Stimulated activated CD4-positive, alpha-beta T cell treated with anti-CD3 and anti-CD28 coated beads, Interleukin-2, amount 100 ng/mL, for 24 hours (primary cell): ENCODE measurements at places on chromosomes 5 and 9.

DNA sequence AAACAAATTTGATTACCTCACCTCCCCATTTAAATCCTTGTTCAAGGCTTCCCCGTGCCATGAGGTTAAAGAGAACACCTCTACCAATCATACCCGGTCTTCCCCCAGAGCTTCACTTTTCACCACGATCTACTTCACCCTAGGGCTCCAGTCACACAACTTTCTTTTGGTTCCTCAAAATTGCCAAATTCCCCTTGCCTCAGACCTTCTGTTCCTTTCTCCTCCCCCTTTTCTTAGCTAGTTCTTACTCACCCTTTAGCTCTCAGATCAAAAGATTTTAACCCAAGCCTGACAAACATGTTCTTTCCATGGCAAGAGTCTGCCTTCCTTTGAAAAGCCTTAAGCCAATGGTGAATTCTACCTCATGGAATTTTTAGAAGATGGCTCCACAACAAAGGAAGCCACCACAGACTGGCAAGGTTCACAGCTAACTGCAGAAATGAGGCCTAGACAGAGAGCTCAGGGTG, 56.7 kb downstream of the MAPKAP1 start:
- DNase-seq = peak; percentile 37

DNA sequence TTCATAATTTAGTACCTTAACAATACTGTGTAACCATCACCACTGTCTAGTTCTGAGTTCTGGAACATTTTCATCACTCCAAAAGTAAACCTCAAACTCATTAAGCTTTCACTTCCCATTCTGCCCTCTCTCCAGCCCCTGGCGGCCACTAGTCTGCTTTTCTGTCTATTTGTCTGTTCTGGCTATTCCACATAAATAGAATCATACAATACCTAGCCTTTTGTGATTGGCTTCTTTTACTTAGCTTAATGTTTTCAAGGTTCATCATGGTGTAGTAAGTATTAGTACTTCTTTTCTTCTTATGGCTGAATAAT, 138.7 kb downstream of the RAPGEF6 start:
- DNase-seq = no peak

- DNase-seq = no peak
These were observed 104.7 kb downstream of the CMYA5 start for GRCh38 chr5:79794347-79794746.

- DNase-seq = peak; percentile 62
These were observed 2.2 kb downstream of the RACK1 start for GRCh38 chr5:181241393-181241975.

DNA sequence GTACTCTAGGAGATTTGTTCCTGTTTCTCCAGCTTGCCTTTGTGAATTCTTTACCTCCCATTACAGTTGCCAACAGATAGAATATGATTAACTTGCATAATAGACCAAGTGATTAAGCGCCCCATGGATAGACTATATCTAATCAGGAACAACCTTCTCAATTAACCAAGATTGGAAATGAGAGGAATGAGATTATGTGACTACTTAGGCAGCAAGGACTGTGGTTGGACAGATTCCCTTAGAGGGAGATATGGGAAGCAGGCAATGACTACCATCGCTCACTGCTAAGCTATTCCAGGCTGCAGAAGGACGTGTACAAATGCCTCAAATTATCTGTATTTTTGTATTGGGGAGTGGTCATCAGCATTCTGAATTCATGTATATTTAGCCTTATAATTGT, 278.1 kb upstream of the DAB2 start:
- no peak for DNase-seq

DNA sequence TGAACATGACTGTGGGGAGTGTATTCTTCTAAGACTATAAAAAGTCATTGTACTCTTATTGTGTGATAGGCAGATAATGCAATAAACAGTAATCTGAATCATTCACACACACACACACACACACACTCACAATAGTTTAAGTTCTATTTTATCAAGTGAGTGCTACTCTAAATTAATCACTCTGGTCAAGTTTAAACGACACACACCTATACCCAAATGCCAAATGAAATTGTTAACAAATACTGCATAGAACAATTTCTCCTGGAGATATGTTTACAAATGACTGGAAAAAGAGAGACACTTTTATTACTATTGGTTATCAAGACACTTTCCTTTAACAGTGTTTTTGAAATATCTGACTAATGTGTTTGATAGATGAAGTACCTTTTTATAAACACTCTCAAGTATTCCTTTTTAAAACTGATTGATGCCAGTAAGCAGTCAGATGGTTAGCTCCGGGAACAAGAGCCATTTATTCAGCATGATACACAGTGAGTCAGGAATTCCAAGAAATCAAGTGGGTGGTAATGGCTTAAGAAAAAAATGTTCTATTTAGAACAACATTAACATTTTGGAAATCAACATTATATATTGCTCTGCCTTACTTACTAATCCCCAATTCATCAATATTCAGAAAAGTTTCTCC, 521.6 kb upstream of the ST8SIA4 start:
- no peak for DNase-seq

GRCh38 chr5:107864793-107865192, 194.1 kb upstream of the EFNA5 start:
- DNase-seq = no peak

GRCh38 chr9:99185934-99186333, 35.8 kb downstream of the ALG2 start:
- no peak for DNase-seq

- peak; percentile 17 for DNase-seq
These were observed 33.0 kb upstream of the WHRN start for GRCh38 chr9:114538241-114538640.

DNA sequence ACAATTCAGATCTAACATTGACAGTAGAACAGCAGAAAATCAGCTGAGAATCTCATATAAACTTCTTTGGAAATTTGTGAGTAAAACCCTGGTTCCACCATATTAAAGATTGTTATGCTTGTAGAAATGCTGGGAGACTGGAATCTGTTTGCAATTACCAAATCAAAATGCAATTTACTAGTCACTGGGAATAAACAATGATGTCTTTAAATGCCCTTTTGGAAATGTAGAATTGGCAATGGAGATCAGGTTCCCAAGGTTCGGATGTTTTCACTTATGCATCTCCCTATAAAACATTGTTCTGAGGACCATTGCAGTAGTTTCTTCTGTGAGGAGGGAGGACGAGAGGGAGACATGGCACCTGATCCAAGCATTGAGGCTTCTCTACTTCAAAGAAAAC, 384.4 kb downstream of the TMEM167A start:
- DNase-seq = no peak

DNA sequence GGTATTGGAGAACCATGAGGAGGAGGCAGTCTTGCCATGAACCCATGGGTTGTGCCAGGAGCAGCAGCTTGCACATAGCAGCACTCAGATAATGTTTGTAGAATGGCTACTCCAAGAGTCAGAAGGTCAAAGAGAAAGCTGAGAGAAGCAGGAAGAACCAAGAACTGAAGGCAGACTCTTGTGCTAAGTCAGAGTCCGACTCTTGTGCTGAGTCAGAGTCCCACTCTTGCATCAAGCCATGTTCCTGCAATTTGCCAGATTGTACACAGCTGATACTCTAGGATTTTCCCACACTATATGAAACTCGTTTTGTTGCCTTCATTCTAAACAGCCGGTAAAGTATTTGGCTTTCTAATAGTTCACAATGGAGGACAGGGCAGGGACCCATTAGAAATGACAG, 26.2 kb upstream of the HSPA9 start:
- no peak for DNase-seq

- no peak for DNase-seq
These were observed 125.3 kb downstream of the GABBR2 start for GRCh38 chr9:98583417-98583816.

DNA sequence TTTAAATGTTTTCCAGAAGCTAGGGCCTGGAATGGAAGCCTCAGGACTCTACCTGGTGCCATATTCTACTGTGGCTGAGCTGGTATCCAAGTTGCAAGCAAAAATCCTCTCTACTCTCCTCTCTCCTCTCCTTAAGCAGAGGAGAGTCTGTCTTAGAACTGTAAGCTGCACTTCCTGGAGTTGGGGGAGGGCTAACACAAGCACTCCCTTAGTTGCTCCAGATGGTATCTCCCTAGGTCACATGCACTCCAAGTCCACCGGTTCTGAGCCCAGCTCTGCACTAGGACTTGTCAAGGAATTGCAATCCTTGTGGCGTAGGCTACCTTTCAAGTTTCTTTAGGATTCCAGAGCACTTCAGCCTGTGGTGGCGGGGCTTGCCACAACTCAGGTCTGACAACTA, 513.9 kb upstream of the RGMB start:
- no peak for DNase-seq

DNA sequence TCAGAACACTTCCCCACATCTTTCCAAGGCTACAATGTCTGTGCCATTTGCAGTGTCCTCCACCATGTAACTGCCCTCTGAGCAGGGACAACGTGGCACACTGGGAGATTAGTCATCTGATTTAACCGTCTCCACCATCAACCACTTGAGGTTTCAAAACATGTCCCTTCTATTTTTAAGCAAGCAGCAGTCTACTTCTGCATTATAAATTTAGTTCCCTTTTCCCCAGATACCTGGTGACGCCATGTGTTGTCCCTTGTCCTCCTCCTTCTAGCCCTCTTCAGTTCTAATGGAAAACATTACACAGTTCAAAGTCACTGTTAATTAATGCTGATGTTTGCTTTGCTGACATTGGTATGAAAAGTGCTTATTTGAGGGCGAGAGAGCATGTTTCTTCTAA, 52.8 kb downstream of the ATP10B start:
- no peak for DNase-seq

- DNase-seq = no peak
These were observed 15.6 kb downstream of the TEX53 start for GRCh38 chr9:114641967-114642366.

GRCh38 chr9:121620325-121620673, 31.1 kb upstream of the DAB2IP start:
- DNase-seq = no peak

GRCh38 chr9:123033864-123034601, 566 bp downstream of the GPR21 start:
- no peak for DNase-seq

GRCh38 chr5:109961751-109962150, 272.0 kb downstream of the MAN2A1 start:
- DNase-seq = no peak

DNA sequence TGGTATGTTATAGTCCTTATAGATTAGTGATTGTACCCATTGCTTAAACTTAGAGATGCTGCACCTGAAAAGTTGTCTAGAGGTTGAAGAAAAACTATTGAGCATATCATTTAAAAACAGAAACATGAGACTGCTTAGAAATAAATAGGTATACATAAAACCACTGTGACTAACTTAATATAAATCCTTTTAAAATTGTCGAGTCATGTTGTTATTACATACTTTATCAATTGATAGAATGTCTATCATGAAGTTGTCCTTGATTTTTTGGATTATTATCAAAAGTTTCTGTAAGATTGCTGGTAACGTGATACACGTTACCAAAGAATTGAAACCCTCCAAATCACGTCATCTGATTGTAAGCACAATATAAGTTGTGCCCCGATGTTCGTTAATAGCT, 35.3 kb upstream of the VCAN start:
- no peak for DNase-seq

DNA sequence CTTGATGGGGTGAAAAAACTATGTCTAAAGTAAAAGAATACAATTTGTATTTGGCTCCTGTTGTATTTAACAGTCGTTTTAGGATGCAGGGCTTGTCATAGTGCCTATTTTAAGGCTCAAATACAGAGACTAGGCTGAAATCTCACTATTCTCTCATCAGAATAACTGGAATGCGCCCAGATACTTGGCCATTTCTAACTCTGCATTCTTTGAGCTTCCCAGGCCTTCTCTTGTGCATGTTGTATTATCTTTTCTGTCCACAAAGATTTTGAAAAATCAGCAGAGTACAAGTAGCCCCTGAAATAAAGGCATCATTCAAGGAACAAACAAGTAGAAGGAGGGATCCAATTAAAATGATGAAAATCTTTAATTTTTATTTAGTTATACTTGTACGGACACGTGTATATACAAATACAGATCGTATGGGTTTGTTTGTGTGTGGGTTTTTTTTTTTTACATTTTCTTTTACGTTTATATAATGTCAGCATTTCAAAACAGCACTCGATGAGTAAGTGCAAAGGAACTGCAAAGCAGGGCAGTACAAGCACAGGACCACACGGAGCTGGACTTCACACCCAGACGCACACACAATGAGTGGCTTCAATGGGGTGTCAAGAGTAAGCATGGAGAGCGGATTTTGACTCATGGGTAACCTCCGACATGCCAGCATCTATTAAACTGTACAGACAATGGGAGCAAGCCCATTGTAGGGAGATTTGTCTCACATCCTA, 294.0 kb downstream of the EFNA5 start:
- no peak for DNase-seq

- no peak for DNase-seq
These were observed 460.7 kb upstream of the MEF2C start for GRCh38 chr5:89343666-89344065.

GRCh38 chr5:111232311-111233051, 8.3 kb downstream of the CAMK4 start:
- DNase-seq = no peak

DNA sequence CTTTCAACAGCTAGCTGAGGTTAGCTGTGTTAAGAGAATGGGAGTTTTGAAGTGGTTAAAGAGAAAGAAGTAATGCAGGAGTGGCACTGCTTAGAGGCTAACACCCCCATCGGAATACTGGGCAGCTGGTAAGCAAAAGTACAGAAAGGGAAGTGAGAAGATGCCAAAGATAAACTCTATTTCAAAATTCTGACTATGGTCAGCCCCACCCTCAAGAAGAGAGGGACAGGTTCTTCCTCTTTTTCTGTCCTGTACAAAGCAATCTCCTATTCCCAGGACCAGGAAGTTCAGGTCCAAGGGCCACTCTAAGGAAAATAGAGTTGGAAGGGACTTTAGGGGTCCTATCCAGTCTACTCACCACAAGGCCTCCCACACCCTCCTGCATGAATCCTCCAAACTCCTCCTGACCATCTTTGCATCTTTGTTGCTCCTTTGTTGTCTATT, 45.9 kb upstream of the JAK2 start:
- DNase-seq = no peak

GRCh38 chr5:165836046-165836445, 2330.6 kb downstream of the MAT2B start:
- no peak for DNase-seq

DNA sequence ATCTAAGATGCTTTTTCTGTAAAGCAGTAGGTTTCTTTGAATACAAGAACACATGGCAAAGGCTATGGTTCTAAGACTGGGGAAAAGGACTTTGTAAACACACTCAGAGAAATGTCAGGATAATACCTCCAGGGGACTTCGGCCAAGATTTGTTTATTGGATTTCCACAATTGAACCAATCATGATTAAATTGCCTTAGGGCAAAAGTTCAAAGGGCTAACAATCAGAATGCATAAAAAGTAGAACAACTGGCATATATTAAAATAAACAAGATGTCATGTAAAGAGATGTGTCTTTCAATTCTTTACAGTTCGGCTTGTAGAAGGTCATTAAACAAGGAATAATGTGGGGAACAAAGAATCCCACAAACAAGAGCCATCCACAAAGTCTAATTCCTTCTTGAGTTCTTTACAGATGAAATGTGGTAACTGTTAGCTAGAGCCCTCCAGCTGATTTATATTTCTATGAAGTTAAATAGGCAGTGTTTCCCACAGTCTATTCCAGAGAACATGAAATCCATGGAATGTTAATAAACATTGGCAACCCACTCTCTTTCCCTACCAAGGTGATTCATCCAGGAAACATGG, 565.5 kb downstream of the ZNF608 start:
- DNase-seq = no peak

- DNase-seq = no peak
These were observed 271.6 kb downstream of the RAB3C start for GRCh38 chr5:58854441-58854840.
